ENCODE measurements at places on chromosomes 7 and 10. TPM values are rescaled to one million over a fixed set of nuclear protein-coding genes. Genes with fewer than 3 reads are reported as not detected.

Gene FGL2
- not detected for total RNA-seq

Gene ZWINT
- total RNA-seq, result 104 TPM

DNA sequence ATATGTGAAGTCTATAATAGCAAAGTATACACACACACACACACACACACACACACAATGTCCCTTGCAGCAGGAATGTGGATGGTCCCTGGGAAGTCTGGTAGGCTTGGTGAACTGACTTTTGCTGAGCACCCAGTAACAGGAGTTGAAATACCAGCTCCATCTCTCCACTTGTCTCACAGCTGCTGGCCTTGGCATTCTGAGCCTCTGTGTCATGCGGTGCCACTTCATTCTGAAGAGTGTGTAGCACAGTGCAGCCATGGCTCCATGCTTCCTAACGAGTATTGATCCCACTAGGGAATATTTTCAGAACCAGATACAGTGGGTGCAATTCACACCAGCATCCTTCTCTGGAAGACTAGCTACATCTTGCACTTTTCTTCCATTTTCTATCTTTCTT is 192.4 kb downstream of the ADARB2 start:
- H3K27me3 ChIP-seq, result peaks cover 56% of the 10 kb centered on the region
- H3K4me3 ChIP-seq, result no peak overlapping the region

DNA sequence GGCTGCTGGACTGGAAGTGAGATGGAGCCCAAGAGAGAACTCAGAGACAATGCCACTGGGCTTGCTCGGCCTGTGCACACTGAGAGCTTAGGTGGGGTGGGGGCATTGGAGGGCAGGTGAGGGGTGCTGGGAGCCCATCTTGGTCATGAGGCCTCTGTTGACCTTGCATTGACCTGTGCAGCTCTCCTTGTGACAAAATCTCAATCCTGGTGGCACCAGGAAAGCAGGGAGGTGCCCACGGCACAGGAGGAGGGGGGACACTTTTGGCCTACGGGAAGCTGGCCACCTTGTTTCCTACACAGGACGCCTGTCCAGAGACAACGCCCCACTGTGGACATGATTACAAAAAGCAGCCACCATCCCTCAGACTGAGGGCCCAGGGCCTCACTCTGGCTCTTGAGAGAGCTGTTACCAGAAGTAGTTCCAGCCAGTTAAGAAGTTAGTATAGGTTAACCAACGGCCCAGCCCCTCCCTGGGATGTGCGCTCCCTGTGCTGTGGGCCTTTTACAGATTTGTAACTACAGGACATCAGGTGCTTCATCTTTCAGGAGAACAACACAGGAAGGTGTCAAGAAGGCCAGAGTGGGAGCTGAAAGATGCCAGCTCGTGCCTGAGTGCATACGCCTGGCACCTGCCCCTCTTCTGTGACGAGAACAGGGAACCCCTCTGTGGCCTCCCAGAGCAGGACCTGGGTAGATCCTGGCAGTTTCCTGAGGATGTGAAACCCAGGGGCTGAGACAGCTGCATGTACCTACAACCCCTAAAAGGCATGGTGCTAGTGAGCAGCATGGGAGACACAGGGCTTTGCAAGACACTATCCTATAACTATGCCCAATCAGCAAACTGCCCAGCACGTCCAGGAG is 10.3 kb downstream of the PKD1L1 start:
- peaks cover 4% of the 10 kb centered on the region for H3K4me1 ChIP-seq
- H3K36me3 ChIP-seq, result no peaks in the 10 kb centered on the region
- H3K27me3 ChIP-seq, result no peaks in the 10 kb centered on the region
- no peak overlapping the region for H3K27ac ChIP-seq
- H3K4me3 ChIP-seq, result no peak overlapping the region

- no peak overlapping the region for H3K4me3 ChIP-seq
- no peaks in the 10 kb centered on the region for H3K36me3 ChIP-seq
- DNase-seq, result peak; percentile 78
- H3K27ac ChIP-seq, result no peak overlapping the region
Measured at GRCh38 chr10:126459878-126460481, 71.7 kb upstream of the ADAM12 start.

- no peaks in the 10 kb centered on the region for H3K36me3 ChIP-seq
- no peaks in the 10 kb centered on the region for H3K4me1 ChIP-seq
- no peak overlapping the region for H3K4me3 ChIP-seq
- H3K27ac ChIP-seq, result no peak overlapping the region
- no peak for DNase-seq
- no peaks in the 10 kb centered on the region for H3K27me3 ChIP-seq
Measured at GRCh38 chr7:37118004-37118403, 330.7 kb downstream of the ELMO1 start.

- H3K36me3 ChIP-seq, result peaks cover 30% of the 10 kb centered on the region
- H3K4me1 ChIP-seq, result no peaks in the 10 kb centered on the region
- H3K27me3 ChIP-seq, result no peaks in the 10 kb centered on the region
Measured at GRCh38 chr7:99910976-99911375, 8.4 kb downstream of the TRIM4 start.

DNA sequence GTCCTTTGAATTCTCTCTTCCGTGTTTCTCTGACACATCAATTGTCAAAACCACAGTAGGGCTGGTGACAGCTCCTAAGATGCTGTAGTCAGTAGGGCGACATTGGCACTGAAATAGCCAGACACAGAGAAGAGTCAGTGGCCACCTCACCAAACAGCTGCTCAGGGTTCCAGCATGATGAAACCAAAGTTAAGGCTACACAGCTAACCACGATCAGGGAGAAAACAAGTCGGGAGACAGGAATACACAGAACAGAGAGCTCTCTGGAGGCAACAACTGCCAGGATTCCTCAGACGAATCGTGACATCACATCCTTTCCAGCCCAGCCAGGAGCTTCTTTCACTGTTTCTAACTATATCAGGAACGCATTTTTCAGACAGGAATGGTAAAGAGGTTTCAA is 922.2 kb downstream of the SORCS1 start:
- H3K27me3 ChIP-seq, result no peaks in the 10 kb centered on the region
- no peaks in the 10 kb centered on the region for H3K4me1 ChIP-seq
- H3K27ac ChIP-seq, result no peak overlapping the region
- DNase-seq, result no peak

DNA sequence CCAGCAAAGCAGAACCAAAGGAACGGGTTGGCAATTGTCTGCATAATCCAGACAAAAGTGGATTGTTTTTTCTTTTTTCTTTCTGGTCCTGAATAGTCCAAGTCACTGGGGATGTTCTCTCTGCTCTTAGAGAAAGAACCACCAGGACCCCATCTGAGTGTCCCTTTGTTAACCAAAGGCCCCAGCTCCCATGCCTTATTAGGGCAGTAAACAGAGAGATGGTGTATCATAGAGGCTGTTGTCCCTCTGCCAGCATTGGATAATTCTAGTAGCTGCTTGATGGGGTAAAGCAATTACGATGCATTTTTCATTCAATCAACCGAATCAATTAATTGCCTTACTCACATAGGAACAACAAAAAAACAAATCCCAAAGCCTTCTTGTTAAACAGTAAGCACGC is 213.0 kb downstream of the BUB3 start:
- H3K27me3 ChIP-seq, result no peaks in the 10 kb centered on the region
- no peaks in the 10 kb centered on the region for H3K36me3 ChIP-seq
- no peak overlapping the region for H3K4me3 ChIP-seq
- DNase-seq, result no peak

GRCh38 chr10:21493784-21494183 is 31.7 kb downstream of the SKIDA1 start:
- H3K4me3 ChIP-seq, result no peak overlapping the region
- H3K36me3 ChIP-seq, result no peaks in the 10 kb centered on the region
- peaks cover 18% of the 10 kb centered on the region for H3K4me1 ChIP-seq
- no peak for DNase-seq

DNA sequence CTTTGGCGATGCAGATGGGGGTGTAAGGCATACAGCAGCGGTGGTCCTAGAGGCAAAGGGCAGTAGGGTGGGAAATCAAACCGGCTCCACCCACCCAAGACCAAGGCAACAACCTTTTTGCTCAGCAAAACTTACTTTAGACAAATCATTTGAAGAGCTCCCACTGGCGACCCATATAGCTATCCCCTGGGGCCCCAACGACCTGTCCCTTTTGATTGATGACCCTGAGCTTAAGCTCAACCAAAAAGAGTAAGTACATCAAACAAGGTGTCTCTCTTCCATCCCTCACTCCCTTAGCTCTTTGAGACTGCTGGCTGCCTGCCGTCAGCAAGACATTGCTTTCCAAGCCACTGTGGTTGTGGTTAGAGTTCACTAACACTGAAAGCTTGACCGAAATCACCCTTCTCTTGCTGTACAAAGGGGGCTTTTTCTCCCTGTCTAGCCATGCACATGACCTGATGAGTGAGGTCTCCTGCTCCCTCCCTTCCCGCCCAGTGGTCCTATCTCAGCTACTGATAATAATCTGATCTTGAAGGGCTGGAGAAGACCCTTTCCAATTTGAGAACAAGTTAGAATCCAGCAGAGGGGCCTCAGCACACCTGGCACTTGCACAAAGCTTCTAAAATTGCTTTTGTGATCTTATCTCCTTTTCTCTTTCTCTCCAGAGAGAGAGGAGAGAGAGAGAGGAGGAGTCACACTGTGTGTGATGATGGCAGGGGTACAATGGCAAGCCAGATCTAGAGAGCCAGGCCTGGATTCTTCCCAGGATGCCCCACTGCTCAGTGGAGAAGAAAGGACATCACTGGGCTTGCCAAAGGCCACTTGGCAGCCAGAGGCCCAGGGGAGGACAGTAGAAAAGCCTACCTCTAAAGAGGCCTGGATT is 42.2 kb downstream of the XPNPEP1 start:
- peaks cover 14% of the 10 kb centered on the region for H3K36me3 ChIP-seq
- no peak for DNase-seq
- peaks cover 4% of the 10 kb centered on the region for H3K4me1 ChIP-seq
- H3K27me3 ChIP-seq, result no peaks in the 10 kb centered on the region
- H3K27ac ChIP-seq, result no peak overlapping the region

DNA sequence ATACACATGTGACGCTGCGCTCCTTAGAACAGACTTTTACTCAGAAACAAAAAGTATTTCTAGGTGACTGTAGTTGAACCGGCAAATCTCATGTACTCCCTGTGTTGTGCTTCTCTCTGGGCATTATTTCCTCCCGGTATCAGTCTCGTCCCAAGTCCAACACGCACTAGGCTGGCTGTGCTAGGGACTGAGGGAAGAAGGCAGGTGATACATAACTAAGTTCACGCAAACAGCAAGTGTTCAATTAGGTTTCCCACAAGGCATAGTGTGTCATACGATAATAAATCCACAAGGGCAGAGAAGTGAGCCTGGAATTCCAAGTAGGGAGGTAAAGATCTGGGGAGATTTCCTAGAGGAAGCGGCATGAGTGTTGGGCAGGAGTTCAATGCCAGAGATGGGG is 20.4 kb downstream of the FAM53B start:
- no peaks in the 10 kb centered on the region for H3K27me3 ChIP-seq
- H3K4me1 ChIP-seq, result peaks cover 8% of the 10 kb centered on the region
- no peak overlapping the region for H3K4me3 ChIP-seq
- peak overlapping the region; percentile 32 for H3K27ac ChIP-seq
- no peak for DNase-seq
- H3K36me3 ChIP-seq, result no peaks in the 10 kb centered on the region

- no peak overlapping the region for H3K4me3 ChIP-seq
- no peaks in the 10 kb centered on the region for H3K4me1 ChIP-seq
- H3K27ac ChIP-seq, result no peak overlapping the region
- no peaks in the 10 kb centered on the region for H3K27me3 ChIP-seq
Measured at GRCh38 chr7:54864663-54865062, 105.7 kb upstream of the SEC61G start.

GRCh38 chr10:89838044-89838615 is 136.7 kb downstream of the KIF20B start:
- DNase-seq, result no peak
- H3K27me3 ChIP-seq, result peaks cover 54% of the 10 kb centered on the region
- peak overlapping the region; percentile 38 for H3K4me3 ChIP-seq
- no peak overlapping the region for H3K27ac ChIP-seq
- no peaks in the 10 kb centered on the region for H3K4me1 ChIP-seq

DNA sequence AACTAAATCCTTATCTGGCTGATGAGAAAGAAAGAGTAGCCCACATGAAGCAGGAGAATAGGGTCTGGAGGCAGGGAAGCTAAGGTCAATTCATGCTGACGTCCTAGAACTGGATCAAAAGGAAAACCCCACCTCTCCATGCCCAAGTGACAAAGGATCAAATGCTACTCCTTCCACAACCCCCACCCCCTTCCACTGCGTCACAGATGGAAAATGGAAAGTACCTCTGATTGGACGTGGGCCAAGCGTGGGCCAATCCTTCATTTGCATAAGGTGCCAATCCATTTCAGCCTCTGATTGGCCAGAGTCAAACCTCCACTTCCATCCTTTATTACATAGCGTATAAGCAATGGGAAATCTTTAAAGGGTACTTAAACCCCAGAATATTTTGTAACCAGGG is 431.3 kb upstream of the ETV1 start:
- H3K4me1 ChIP-seq, result no peaks in the 10 kb centered on the region
- H3K4me3 ChIP-seq, result no peak overlapping the region
- H3K36me3 ChIP-seq, result no peaks in the 10 kb centered on the region

DNA sequence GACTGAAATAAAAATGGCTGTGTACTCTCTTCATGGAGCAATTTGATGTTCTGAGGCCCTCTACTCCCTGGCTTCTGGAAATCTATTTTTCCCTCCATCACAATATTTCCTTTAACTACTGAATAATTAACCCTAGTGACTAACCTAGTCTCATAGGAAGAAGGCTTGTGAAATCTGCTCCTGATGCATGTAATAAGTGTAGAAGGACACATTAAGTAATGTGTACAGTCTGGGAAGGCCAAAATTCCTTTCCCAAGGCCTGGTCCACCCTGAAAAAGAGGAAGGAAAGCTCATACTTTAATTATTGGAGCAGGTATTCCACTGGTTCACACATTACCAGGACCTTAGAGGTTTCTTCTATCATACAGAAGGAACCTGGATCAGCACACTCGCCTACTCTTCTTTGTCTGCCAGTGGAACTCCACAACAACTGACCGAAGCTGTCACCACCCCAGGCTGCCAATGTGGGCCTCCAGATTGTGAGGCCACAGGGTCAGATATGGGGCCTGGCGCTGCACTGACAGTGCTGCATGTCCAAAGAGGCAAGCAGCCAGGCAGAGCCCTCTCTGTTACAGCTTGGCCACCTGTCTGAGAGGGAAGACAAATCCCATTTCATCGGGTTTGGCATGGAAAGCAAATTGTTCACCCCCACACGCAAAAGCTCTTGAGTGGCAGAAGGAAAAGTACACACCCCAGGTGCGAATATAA is 54.4 kb upstream of the FAM133B start:
- no peaks in the 10 kb centered on the region for H3K4me1 ChIP-seq
- no peak overlapping the region for H3K27ac ChIP-seq
- DNase-seq, result no peak
- H3K27me3 ChIP-seq, result no peaks in the 10 kb centered on the region
- H3K4me3 ChIP-seq, result no peak overlapping the region

DNA sequence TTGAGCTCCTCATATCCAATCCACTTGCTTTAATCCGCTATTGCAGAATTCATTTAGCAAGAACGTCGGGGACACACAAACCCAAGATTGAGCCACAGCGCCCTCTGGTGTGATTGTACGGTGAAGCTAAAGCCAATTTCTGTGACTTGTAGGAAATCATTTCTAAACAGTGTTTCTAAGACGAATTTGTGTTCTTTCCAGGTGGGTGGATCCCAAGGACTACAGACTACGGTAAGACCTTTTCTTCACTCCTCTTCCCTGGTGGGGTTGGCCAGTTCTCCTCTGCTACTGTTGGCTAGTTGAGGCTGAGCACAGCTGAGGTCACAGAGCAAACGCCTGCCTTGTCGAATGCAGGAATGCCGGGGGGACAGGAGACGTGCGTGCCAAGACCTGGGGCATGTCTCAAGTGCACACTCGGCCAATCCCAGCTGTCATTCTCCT is 5.2 kb downstream of the DMBT1 start:
- H3K4me3 ChIP-seq, result no peak overlapping the region
- no peaks in the 10 kb centered on the region for H3K36me3 ChIP-seq
- DNase-seq, result peak; percentile 86
- H3K4me1 ChIP-seq, result peaks cover 6% of the 10 kb centered on the region
- H3K27me3 ChIP-seq, result peaks cover 41% of the 10 kb centered on the region
- no peak overlapping the region for H3K27ac ChIP-seq
